Activated CD4-positive, alpha-beta memory T cell treated with anti-CD3 and anti-CD28 coated beads, Interleukin-2, amount 10 ng/mL, durations not matched to agents 7 days and 5 days (primary cell): ENCODE measurements at places on chromosomes 13 and 19. TPM values are rescaled to one million over a fixed set of nuclear protein-coding genes. Genes with fewer than 3 reads are reported as not detected.

Gene TEX26
- not detected for total RNA-seq

Gene LIN7B
- total RNA-seq: 4.3 TPM

Gene ELL
- total RNA-seq: 26.3 TPM

Gene PALM
- total RNA-seq: not detected

Gene KCNN4
- total RNA-seq: 71.7 TPM

Gene LILRB4
- total RNA-seq: not detected

Gene TNNI3
- total RNA-seq: not detected

Gene ZNF724
- 10.5 TPM for total RNA-seq

Gene ZNF77
- total RNA-seq: 4.2 TPM

Gene DHRS12
- 5.0 TPM for total RNA-seq

- DNase-seq: no peak
Measured at GRCh38 chr19:35294859-35295791, 3.2 kb downstream of the MAG start.

GRCh38 chr13:96673825-96674224, 320.5 kb downstream of the OXGR1 start:
- DNase-seq: no peak

DNA sequence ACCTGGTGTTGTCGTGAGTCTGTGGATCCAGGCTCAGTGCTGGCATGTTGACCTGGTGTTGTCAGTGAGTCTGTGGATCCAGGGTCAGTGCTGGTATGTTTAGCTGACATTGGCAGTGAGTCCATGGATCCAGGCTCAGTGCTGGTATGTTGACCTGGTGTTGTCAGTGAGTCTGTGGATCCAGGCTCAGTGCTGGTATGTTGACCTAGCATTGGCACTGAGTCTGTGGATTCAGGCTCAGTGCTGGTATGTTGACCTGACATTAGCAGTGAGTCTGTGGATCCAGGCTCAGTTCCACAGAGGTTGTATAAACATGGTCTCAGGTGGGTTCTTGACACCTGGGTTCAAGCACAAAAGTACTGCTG, 16.8 kb upstream of the PDCD2L start:
- DNase-seq: no peak

DNA sequence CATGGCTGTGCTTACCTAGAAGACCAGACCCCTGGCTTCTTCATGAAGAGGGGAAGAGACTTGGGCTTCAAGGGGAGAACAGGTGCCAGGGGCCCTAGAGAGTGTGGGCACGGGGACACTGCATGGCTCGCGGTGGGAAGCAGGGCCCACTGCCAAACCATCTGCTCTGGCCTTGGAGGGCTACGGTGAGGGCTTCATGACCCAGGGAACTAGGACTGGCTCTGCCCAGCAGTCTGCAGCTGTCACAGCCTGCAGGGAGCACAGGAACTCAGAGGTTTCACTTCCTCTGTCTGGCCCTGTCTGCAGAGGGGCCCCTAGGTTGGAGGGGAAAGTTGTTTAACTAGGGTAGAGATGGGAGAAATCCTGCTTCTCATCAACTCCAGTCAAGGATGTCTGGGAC, 4.3 kb downstream of the ERCC1 start:
- DNase-seq: peak; percentile 39

DNA sequence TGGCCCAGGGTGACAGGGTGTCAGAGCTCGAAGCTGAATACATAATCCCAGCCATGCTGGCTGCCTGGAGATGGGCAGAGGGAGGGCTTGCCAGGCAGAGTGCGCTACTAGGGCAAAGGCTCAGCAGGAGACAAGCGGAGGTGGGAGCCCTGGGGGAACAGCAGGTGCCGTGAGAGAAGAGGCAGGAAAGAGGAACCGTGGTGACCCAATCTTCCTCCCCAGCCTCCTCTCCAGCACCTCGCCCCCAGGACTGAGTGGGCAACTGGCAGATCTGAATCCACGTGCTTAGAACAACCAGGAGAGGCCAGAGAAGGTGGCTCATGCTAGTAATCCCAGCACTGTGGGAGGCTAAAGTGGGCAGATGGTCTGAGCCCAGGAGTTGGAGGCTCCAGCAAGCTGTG, 11.0 kb upstream of the CCL25 start:
- DNase-seq: no peak

DNA sequence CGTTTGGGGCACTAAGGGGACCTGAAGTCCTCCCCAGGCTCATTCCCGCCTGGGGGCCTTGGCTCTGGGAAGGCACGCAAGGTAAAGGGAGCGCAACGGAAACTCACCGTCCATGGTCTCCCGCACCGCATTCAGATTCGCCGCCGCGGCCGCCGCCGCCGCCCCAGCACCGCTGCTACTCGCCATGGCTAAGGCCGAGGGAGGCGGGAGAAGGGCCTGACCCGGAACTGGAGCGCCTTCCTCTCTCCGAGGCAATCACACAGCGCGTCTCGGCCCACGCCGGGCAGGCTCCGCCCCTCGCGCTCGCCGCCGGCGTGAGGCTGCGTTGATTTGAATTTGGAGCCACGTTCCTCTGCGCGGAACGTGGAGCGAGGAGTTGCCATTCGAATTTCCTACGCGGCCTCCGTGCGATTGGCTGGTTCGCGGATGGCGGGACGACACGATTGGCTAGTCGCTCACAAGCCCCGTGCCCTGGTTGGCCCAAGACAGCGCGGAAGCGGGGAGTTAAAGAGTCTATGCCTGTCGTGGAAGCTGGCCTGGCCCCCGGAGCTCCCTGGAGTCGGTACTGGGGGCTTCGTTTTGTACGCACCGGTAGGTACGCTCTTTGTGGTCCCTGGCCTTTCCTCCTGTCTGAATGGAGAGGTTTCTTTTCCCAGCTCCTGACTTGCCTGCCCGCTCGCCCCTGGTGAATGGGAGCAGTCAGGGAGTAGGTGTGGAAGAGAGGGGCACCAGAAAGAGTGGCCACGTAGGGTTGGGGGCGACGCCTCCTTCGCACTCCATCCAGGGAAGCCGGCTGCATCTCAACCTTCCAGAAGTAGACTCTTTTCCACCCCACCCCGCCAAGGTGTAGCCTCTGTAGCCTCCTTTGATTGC, at the start of the genes BORA and MZT1:
TSS of gene BORA (plus strand) at position 507 of the 873 bp plus-strand sequence. CDS start 1,018 bp downstream, outside the sequence.
TSS of gene MZT1 (minus strand) at position 213 of the 873 bp plus-strand sequence. CDS start at position 186, 27 bp downstream.
- DNase-seq: peak; percentile 97

GRCh38 chr13:38630780-38631179, 56.1 kb upstream of the FREM2 start:
- DNase-seq: no peak

GRCh38 chr19:5655412-5655811, 24.9 kb downstream of the MICOS13 start:
- DNase-seq: no peak

DNA sequence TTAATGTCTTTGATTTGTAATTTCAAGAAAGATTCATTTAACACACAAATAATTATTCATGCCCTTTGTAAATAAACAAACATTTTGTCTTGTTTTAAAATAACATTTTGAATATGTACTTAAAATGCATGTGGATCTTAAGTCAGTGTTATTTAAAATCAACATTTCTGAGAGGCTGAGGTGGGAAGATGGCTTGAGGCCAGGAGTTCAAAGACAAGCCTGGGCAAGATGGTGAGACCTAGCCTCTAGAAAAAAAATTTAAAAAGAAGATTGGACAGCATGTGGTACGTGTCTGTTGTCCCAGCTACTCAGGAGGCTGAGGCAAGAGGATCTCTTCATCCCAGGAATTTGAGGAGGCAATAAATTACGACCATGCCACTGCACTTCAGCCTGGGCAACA, 1268.2 kb downstream of the SLITRK1 start:
- no peak for DNase-seq

- peak; percentile 80 for DNase-seq
Measured at GRCh38 chr19:49145573-49146407, 9.4 kb downstream of the HRC start.

- no peak for DNase-seq
Measured at GRCh38 chr13:26568132-26568815, 10.8 kb downstream of the WASF3 start.

DNA sequence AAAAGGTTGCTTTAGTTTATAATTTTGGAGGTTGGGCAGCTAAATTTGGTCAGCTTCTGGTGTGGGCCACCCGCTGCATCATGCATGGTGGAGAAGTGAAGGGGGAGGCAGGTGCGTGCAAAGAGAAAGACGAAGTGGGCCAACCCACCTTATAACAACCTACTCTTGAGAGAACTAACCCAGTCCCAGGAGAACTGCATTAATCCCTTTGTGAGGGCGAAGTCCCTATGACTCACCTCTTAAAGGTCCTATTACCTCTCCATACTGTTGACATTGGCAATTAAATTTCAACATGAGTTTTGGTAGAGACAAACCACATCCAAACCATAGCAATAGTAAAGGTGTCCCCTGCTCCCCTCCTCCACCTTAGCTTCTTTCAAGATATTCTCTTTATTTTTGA, 7.7 kb upstream of the FGF9 start:
- no peak for DNase-seq

DNA sequence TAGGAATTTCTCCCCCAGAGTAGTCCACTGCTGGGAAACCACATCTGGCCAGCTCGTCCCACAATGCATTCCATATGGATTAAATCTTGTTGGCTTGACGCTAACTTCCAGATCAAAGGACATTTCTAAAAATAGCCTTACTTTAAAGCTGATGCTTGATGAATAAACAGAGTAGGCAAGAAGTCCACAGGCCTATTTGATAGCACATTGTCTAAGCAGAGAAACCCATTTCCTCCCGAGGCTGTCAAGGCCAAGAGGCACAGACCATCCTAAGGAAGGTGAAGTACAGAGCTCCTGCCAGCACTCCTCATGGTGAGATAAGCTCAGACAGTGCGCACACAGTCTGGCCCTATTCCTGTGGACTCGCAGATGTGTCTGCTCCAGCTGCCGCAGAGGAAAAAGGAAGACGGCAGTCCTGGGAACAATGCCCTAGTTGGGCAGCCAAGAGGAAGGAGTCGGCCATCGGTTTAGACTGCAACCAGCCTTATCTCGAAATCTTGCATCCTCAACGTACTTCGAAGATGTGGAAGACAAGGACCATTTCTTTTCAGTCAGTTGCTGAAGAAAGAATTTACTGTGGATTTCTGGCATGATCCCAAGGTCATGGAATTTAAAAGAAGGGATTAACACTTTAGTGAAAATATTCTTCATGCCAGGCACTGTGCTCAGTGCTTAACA, 156.8 kb downstream of the RGCC start:
- DNase-seq: no peak

DNA sequence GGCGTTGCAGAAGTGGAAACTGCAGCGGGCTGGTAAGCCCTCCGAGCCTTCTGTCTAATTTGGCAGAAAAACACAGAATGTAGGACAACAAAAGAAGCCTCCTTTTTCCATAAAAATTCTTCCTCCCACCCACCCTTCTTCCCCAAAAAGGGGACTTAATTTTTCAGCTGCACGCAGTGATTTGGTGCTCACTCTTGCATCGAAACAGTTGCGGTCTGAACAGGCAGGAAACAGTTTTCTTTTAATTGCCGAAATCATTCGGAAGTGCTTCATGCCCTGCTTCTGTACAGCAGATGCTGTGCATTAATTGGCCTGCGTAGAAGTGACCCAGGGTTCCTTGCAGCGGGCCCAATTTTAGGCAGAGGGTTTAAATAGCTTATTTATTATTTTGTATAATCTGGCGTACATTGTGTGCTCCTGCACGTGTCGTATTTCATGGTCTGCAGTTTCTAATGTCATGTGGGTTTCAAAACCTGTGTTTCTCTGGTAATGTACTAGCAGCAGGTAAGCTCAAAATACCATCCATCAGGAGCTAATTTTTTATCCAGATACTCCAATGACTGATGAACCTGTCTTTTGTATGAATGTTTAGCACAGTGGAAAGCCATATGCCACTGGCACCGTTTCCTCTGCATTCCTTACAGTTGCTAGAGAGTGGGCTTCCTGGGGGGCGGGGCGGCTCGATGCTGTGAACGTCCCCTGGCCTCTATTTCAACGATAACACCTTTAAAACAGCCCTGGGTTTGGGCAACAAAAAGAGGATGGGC, 66.6 kb downstream of the GGACT start:
- no peak for DNase-seq

DNA sequence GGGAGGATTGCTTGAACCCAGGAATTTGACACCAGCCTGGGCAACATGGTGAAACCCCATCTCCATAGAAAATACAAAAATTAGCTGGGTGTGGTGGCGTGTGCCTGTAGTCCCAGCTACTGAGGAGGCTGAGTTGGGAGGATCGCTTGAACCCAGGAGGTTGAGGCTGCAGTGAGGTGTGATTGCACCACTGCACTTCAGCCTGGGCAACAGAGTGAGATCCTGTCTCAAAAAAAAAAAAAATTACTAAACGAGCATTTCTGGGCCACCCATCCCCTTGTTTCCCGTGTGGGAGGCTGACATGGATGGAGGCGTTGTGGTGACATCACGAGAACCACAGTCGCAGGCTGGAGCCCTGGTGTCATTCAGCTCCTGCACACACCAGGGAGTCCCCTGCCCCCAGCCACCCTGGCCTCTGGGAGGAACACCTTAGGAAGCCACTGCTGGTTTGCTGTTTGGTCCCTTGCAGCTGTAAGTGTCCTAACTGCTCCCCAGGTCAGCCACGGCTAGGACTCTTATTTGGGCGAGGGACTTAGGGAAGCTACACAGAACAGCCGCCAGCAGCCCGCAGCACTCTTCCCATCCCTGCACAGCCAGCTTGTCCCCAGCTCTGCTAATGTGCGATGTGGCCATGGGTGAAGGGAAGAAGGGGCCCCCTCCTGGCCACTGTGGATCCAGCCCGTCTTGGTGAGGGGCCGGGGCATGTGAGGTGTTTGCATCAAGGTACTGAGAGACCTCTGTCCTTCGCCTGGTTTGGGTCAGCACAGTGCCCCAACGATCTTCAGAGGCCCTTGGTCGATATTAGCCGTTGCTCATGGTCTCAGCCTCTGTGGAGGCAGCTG, 12.7 kb downstream of the NKPD1 start:
- no peak for DNase-seq

DNA sequence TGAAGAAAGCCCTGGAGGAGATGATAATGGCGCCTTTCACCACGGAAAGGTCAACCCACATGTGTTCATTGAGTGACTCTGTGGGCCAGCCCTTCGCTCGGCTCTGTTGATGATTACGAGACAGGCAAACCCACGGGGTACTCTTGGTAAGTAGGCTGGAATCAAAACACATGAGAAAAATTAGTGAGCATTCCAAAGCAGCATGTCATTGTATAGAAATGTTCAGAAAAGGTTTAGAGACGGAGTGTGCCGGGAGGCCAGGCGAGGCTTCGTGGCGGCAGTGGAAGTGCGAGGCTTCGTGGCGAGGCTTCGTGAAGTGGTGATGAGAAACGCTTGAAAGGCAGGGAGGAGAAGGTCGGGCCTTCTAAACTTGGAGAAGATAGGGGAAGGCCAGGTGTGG, 144.3 kb downstream of the ZNF536 start:
- DNase-seq: no peak

DNA sequence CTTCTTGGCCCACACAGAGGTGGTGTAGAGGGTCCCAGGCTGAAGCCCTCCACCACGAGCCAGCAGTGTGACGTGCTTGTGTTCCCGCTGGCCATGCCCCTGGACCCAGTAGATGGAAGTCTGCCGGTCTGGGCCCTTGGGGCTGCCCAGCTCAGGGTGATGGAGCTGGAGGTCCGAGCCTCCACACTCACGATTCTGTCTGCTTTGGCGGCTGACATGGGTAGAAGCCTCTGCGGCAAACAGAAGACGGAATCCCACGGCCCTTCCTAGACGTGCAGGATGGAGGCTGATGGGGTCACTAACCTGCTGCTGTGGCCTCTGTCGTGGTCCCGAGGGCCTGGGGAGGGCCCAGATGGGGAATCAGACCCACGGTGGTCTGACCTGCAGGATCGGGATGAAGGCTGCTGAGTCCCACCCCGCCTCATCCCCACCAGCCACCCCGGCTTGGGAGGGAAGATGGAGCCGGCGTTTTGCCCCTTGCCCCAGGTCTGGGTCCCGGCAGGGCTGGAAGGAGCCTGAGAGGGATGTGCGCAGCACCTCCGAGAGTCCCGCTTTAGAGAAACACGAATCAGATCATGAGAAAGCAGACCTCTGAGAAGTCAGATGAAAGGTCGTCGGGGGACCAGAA, 4.4 kb downstream of the TMEM86B start:
- DNase-seq: no peak

GRCh38 chr19:14112809-14113385, 4.7 kb downstream of the PRKACA start:
- no peak for DNase-seq
